ENCODE measurements at places on chromosomes 12 and 14. TPM values are rescaled to one million over a fixed set of nuclear protein-coding genes. Genes with fewer than 3 reads are reported as not detected.

GRCh38 chr14:78308079-78308478 is 137.9 kb downstream of the NRXN3 start:
- no peak for DNase-seq

GRCh38 chr12:11653215-11653753 is 3.8 kb downstream of the ETV6 start:
- no peak for DNase-seq

- DNase-seq, result no peak
Measured at GRCh38 chr14:56666294-56666693, 86.7 kb downstream of the TMEM260 start.

DNA sequence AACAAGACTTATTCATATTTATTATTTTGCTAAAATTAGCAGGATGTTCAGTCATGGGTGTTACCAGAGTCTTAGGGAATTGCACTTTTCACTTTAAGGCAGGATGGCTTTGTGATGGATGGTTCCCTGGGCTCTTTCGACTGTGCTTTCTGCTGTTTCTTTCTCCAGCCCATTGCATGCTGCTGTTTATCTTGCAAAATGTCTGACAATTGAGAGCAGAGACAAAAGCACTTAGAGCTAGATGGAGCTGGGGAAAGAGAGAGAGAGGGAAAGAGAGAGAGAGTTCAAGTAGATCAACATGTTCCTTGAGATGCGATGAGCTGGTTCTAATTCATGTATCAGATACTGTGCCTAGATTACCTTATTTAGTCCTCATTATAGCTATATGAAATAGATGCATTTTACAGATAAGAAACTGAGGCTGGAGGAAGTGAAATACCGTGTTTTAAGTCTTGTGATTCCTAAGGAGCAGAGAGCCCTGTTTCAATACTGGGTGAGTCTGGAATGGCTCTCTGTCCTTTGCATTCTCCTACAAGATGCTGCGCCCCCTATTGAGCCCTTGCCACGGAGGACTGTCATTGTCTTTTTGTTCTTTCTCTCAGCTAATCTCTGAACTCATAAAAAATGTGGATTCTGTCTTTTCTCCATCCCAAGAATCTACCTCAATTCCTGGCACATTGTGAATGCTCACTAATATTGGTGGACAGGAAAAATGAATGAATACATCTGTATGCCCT is 227.9 kb downstream of the ALG10B start:
- DNase-seq, result no peak

- no peak for DNase-seq
Measured at GRCh38 chr14:22837750-22838538, 1.6 kb downstream of the MMP14 start.

DNA sequence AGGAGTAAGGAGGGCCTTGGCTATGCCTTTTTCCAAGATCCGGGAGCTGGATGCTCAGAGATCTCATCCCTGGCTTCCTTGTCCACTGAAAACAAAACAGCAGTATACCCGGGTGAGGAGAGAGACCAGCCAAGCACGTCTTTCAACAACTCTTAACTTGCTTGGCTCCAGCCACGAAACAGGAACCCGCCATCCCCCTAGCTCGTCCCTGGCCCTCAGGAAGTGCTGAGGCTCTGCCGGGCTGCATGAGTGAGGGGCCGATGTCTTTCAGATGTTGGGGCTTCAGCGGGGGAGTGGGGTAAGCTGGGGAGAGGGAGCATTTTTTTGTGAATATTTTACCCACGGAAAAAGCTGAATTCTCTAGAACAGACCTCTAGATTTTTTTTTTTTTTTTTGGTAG is 231.1 kb downstream of the CACNA1C start:
- no peak for DNase-seq

DNA sequence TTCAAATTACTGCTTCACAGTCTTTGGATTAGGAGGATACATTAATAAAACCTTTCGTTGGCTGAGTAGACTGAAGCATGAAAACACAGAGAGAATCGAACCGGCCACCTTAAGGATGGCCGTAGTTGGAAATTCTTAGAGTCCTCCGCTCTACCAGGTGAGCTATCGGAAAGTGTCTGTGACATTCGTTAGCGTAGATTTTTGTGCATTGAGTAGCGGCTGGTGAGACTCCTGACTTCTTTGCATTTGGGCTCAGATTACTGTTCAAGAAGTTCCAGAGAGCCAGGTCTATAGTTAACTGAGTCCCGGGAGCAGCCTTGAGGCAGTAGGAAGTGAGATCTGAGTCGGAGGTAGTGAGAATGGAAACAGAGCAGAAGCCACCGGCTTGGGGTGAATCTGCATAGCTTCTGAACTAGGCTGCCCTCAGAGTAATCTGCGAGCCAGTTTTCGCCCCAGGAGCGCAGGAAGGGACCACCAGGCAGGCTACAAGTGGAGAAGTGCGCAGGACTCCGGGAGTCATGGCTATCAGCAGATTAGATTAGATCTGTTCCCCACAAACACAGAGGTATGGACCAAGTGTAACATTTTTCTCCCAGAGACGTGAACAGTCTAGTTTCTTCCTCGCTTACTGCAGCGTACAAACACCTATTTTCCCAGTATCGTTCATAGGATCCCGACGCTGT is 11.0 kb downstream of the OR6S1 start:
- no peak for DNase-seq

DNA sequence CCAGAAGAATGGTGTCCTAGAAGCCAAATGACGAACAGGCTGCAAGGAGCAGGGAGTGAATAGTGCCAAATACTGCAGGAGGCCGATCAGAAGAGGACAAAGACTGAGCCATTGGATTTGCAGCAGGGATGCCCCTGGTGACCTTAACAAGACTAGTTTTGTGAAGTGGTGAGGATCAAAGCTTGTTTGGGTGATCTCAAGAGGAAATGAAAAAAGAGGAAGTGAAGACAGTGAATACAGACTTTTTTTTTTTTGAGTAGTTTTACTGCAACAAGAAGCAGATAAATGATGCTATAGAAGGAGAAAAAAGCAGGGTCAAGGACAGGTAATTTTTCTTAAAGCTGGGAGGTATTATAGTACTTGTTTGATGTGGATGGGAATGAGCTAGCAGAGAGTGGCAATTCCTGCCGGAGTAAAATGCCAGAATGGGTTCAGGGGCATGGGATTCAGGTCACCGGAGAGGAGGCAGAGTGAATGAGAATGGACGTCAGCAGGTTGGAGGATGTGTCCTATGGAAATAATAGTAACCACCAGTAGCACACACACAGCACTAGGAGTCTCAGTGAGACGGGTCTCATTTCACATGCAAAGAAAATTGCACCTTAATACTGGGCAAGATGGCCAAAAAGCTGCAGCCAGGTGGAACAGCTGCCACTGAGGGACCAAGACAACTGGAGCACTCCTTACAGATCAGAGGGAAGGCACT is 345.8 kb upstream of the CCDC196 start:
- no peak for DNase-seq

- no peak for DNase-seq
Measured at GRCh38 chr12:51622564-51622963, 31.5 kb downstream of the SCN8A start.

- DNase-seq, result no peak
Measured at GRCh38 chr12:62697893-62698292, 231.3 kb downstream of the MON2 start.

- DNase-seq, result no peak
Measured at GRCh38 chr14:34707722-34708121, 6.7 kb downstream of the CFL2 start.

DNA sequence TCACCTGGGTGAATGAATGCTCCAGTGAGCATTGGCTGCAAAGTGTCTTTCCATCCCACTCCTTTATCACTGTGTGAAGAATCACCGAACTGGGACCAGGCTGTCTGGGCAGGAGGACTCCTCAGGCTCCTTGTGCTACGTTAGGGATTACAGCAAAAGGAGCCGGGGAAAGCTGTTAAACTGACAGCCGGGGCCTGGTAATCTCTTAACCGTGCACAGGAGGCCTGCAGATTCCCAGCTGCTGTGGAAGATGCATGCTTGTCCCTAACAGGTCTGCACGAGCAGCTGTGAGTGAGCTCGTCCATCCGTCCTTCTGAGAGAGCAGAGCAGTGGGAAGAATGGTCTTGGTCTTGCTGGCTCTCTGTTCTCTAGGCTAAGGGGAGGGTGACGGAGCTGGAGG is 231.5 kb downstream of the AACS start:
- DNase-seq, result no peak

DNA sequence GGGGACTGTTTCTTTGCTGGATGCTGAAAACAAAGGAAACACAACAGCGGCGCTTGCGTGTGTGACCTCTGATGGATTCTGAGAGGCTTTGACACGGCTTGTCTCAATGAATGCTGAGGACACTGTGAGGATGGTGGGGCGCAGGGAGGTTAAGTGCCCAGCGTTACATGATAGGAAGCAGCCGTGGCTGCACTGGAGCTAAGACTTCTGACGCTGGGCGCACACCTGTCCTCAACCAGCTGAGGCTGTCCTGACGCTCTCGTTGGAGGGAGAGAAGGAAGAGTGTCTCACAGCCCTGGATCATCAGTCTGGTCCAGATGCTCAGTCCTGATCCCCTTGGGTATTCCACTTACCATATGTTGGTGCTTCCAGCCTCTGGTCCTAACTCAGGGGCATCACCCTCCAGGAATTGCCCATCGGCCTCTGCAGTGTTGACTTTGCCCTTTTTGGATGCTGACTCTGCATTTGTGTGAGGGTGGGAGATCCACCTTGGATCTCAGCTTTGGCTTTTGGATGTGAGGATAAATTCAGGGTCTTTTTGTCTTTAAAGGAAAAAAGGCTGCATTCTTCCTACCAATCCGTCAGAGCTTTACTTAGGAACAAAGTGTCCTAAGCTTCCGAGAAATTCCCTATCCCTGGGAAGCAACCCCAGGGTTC is 125.2 kb downstream of the ZNF664 start:
- DNase-seq, result no peak

GRCh38 chr14:47278233-47278842 is 397.1 kb downstream of the MDGA2 start:
- no peak for DNase-seq

DNA sequence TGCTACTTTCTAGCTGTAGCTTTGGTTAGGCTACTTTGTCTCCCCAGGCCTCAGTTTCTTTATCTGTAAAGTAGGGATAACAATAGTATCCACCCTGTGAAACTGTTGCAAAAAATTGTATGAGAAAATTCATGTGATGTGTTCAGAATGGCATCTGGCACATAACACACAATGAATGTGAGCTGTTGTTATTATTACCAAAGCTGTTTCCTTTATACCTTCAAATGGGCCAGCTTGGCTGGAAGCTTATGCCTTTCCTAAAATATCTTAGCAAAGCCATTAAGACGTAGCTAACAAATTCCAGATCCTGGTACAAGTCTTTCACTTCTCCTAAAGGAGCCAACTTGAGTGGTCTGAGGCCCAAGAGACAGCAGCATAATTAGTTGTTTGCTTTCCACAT is 25.2 kb upstream of the MANSC4 start:
- DNase-seq, result no peak

Gene LALBA
- total RNA-seq, result not detected

Gene RAP1B
- 186 TPM for total RNA-seq

Gene KRT6C
- not detected for total RNA-seq

Gene NUP107
- 44.6 TPM for total RNA-seq

Gene DLGAP5
- total RNA-seq, result under 0.01 TPM

Gene IL31
- total RNA-seq, result not detected

Gene NR1H4
- total RNA-seq, result 0.15 TPM

Gene ACOT6
- total RNA-seq, result 0.16 TPM

Gene OVCH1
- 0.33 TPM for total RNA-seq

Gene PRB2
- not detected for total RNA-seq

Gene PDE3A
- 7.0 TPM for total RNA-seq

Gene GZMH
- total RNA-seq, result 0.80 TPM

Gene TMEM179
- total RNA-seq, result not detected

Gene SOX5
- total RNA-seq, result 11.7 TPM
